HT1080 (cell line): ENCODE measurements at places on chromosomes 6 and 20. TPM values are rescaled to one million over a fixed set of nuclear protein-coding genes. Genes with fewer than 3 reads are reported as not detected.

DNA sequence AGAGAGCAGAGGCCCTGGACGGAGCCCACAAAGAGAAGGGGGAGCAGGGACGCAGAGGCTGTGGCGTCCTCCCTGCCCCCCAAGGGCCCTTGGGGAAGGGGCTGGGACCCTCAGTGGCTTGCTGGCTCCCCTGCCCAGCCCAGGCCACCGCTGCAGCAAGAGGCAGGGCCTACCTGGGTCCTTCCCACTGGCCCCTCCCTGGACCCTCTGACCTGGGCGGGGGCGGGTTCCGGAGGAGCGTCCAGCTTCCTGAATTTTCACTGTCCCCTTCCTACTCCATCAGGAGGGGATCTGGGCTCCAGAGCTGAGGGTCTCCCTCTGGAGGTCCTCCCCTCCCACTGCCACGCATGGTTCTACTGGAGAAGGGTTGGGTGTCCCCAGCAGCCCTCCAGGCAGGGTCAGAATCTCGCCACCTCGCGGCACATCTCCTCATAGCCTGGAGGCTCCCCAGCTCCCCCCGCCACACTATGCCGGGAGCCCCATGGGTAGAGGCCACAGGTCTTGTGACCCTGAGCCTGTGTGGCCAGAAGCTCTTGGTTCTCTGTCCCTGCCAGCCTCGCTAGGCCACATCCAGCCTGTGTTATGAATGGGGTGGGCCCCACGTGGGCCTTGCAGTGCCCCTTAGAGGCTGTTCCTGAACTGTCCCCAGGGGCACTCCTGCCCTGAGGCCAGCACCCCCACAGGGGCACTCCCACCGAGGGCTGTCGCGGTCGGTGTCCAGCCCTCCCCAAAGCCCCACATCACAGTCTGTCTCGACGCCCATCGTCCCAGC is 1.0 kb upstream of the SOX18 start:
- DNase-seq, result no peak

DNA sequence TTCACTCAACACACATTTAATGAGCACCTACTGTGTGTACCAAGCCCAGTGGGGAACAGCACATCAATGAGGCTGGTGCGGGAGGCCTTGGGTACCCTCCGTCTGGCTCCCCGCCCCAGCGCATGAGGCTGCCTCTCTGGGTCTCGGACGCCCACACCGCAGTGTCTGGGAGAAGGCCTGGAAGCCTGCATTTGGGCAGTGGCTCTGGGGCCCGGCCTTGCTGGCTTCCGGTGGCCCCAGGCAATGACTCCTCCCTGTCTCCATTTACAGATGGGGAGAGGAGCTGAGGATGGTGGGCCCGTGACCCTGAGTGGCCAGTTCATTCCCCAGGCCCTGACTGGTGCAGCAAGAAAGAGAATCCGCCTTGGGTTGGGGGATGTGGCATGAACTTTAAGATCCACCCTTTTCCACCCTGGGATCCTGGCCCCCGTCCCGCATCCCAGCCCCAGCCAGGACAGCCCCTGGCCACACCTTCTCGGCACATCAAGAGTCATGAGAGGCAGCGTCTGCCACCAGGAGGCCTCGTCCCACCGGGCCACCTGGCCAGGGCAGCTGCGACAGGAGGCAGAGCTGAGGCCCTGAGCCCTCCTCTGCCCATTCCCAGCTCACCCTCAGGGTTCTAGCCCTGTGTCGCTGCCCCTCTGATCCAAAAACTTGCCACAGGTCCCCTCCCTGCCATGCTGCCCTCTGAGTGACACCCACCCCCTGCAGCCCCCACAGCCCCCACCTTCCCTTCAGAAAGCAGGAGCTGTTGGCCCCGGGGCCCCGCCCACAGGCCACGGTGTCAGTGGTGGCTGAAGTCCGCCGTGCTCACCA is 17.5 kb upstream of the MRGBP start:
- DNase-seq, result no peak

DNA sequence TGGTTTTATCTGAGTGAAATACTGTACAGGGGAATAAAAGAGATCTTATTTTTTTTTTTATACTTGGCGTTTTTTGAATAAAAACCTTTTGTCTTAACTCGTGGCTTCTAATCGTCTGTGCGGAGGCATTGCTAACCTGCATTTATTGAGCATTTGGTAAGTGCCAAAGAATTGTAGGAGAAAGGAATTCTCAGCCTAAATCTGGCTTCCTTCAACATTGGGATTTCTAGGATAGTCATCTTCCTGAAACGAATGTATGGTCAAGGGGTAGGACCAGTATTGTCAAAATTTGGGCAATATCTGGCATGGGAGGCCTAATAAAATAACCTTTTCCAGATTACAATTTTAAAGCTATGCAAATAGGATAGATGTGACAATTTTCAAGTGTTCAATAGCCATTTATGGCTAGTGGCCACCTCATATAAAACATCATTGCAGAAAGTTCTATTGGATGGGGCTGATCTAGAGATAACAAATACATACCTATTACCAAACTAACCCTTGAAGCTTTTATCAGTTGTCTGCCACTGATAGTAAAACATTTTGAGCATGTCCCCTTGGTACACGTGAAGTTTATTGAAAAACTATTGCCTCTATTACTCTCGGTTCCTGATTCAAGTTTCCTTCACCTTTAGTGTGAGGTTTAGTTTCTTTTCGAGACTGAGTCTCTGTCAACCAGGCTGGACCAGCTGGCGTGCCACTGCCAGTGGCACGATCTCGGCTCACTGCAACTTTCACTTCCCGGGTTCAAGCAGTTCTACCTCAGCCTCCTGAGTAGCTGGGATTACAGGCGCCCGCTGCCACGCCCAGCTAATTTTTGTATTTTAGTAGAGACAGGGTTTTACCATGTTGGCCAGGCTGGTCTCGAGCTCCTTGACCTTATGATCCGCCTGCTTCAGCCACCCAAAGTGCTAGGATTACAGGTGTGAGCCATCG is 5.6 kb downstream of the PIM1 start:
- DNase-seq, result no peak

DNA sequence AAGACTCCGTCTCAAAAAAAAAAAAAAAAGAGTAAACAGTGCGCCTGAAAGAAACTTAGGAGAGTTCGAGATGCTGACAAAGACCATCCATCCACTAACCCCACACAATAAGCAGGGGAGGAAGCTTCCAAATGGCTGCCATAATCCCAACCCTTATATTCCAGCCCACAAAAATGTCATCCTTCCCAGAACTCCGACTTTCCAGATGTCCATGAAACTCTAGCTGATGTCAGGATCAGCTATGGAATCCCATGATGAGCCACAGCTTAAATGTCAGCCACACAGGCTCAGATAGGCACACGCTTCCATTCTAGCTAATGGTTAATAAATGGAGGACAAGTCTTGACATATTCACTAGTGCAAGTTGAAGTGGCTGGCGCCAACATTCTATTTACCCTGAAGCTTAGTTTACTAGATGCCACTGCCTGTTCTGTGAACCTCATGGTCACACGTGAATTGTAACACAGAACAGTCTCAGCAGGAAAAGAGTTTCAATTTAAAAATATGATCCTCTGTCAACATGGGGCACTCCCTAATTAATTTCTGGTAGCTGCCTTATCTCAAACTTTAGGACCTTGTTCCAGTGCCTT is 75.5 kb downstream of the FOXF2 start:
- no peak for DNase-seq

GRCh38 chr6:73739096-73739495 is 43.1 kb downstream of the CD109 start:
- DNase-seq, result peak; percentile 48

- DNase-seq, result no peak
Measured at GRCh38 chr20:51727872-51728271, 40.3 kb downstream of the ATP9A start.

- DNase-seq, result peak; percentile 18
Measured at GRCh38 chr6:138520463-138520862, 21.2 kb upstream of the NHSL1 start.

- no peak for DNase-seq
Measured at GRCh38 chr6:162618448-162619002, 109.0 kb downstream of the PRKN start.

DNA sequence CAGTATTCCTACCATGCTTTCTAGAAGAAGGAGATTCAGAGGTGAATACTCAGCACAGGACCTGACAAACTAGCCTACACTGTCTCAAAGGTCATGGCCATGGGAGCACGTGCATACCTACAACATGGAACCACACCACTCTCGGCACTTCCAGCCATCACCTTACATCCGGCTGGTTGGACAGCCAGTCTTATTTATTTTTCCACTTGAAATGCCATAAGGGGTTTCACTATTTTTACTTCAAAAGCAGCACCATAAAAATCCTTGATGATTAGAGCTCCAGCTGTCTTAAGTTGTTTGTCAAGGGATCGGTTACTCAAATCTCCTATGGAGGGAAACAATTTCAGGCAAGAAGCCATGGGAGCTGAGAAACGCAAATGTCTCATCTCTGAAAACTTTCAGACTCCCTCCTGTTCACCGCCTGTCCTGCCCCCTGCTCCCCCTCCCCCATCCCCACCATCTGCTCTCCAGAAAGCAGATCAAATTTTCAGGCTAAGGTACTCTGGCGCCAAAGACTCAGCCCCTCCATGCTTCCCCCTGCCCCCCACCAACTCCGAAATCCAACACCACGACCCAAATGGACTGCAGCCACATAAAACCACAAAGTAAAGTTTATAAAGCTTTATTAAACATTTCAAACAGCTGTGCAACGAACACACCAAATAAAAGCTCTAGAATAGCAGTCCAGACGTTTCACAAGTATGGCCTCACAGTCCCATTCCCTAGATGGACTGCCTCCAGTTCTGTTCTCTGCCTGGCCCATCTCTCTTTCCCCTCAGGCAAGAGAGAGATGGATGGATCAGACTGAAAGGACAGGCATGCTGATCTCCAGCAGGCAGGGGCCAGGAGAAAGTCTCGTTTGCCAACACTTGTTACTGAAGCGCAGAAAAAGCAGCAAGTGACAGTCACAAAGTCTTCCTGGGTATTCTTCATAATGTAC is 4.0 kb upstream of the NNAT start:
- DNase-seq, result no peak

GRCh38 chr20:58407966-58408557 is 19.0 kb downstream of the VAPB start:
- DNase-seq, result no peak

- peak; percentile 64 for DNase-seq
Measured at GRCh38 chr20:9977629-9978028, 57.2 kb upstream of the ANKEF1 start.

- no peak for DNase-seq
Measured at GRCh38 chr6:93165850-93166430, 253.4 kb downstream of the EPHA7 start.

- no peak for DNase-seq
Measured at GRCh38 chr6:1639430-1639829, 29.7 kb downstream of the FOXC1 start.

DNA sequence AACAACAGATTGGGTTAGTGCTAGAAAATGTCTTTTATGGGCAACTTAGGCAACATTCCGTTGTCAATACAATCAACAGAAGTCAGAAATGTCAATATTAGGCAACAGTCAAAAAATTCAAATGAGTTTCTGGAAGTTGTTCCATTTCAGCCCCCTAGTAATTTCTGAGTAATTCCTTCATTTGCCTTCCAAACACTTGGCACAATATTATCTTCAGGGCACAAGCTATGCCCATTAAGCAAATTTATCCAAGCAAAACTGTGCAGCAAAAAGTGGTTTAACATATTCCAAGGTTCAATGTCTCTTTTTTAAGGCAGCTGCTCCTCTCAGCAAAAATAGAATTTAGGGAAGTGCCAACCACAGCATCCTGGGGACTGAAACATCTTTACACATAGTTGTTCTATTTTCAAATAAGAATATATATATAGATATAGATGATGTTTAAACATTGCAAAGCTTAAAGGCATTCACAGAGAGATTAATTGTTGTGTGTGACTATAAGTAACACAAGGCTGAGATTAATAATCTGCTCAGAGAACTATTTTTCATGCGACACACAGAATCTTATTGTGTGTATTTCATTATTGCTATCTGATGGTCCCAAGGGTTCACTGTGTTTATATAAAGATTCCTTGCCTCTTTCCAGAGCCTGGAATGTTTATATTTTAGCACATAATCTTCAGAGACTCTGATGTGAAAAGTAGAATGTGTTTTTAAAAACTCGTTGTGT is 75.2 kb upstream of the ADTRP start:
- DNase-seq, result no peak

DNA sequence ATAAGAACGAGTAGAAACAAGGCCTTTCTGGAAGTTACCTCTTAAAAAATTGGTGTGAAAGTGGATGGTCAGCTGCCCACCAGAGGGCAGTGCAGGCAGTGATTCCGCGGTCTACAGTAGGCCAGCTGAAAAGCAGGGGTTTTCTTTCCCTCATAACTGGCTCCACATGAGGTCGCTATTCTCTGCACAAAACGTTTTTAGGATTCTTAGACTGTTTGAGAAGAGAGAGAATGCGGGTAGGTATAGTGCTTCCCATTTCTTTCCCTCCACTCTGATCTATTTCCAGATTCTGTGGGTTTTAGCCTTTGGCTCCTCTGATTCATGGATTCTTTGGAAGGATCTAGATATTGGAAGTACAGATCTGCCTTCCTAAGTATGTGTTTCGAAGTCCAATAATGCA is 14.2 kb downstream of the FIG4 start:
- DNase-seq, result peak; percentile 83

DNA sequence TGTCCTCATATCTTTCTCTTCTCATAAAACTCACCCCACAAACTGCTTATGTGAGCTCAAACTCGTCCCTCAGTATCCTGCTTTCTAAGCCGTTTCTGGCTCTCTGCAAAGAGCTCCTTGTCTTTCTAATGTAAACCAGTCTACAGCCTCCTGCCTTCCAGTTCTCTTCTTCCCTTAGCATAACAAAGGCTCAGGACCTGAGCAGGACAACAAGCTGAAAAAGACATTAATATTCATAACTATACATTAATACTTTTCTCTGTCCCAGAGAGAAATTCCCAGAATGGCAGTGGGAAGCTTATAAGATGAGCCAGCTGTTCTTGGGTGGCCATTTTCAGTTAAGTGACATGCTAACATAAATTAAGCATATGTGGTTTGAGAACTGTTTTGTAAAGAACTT is 207.0 kb upstream of the TCF21 start:
- no peak for DNase-seq

DNA sequence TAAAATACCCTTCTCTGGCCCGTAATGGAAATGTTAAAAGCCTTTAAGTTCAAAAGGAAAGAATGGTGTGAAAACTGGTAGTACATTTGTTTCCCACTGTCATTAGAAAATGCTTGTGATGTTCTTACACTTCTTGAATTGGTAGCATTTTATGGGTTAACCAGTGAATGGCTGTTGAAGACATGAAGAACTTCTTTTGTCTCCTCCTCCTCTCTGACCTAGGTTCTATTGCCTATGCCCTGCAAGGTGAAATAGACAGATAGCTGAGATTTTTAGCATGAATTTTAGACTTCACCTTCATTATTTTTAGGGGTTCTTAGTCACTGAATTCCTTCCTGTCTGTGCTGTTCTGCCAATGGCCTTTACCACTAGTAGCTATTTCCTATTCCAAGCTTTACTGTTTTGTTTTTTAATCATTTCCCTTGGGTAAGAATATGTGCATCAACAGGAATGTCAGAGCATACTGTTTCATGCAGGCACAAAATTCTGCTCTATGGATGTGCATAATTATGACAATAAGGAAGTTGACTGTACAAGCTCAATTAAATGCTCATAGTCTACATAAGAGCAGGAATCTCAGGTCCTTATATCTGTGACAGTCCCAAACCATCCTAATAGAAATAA is 4.9 kb downstream of the TNFAIP3 start:
- DNase-seq, result peak; percentile 42

The MAP1LC3A gene
- not detected in 2 replicates for total RNA-seq

The MYLK4 gene
- total RNA-seq, result 0.02 TPM in 1 of 2 replicates, not detected in the other

The EDN1 gene
- 2.0 and 2.3 TPM in 2 replicates for total RNA-seq

The HRH3 gene
- not detected in 2 replicates for total RNA-seq

The AIF1 gene
- total RNA-seq, result not detected in 2 replicates

The PCSK2 gene
- not detected in 2 replicates for total RNA-seq

The TNF gene
- total RNA-seq, result not detected in 2 replicates

The PNLDC1 gene
- not detected in 2 replicates for total RNA-seq

The GPLD1 gene
- 0.13 and 0.17 TPM in 2 replicates for total RNA-seq
